Globus pallidus (tissue), 1 donor: ENCODE measurements at places on chromosomes 4 and X.

DNA sequence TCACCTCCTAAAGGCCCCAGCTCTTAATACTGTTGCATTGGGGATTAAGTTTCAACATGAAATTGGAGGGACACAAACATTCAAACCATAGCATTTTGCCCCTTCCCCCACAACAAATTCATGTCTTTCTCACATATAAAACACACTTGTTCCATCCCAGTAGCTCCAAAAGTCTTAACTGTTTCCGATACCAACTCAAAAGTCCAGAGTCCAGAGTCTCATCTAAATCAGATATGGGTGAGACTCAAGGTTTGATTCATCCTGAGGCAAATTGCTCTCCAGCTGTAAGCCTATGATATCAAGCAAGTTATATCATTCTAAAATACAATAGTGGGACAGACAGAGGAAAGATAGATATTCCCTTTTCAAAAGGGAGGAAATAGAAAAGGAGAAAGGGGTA is 8.7 kb downstream of the SLC9B1 start:
- no peak for DNase-seq

DNA sequence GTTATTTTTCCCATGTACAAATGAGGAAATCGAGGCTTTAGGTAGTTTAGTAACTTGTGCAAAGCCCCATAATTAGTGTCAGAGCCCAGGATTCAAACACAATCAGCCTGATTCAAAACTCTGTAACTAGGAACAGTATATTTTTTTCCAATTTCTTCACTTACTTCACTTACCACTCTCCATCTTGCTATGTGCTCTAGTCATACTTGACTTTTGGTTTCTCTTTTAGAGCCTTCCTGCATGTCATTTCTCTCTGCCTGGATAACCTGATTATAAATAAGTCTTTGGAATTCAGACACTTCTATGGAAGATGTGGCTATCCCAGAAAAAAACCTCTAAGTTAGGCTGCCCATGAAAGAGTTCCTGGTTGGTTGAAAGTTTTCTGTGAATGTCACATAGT is 22.2 kb downstream of the SATL1 start:
- no peak for DNase-seq

- no peak for DNase-seq
These were observed 847.6 kb upstream of the LCORL start for GRCh38 chr4:18869166-18869565.

- no peak for DNase-seq
These were observed 599.3 kb downstream of the SPRY1 start for GRCh38 chr4:123995936-123996335.

DNA sequence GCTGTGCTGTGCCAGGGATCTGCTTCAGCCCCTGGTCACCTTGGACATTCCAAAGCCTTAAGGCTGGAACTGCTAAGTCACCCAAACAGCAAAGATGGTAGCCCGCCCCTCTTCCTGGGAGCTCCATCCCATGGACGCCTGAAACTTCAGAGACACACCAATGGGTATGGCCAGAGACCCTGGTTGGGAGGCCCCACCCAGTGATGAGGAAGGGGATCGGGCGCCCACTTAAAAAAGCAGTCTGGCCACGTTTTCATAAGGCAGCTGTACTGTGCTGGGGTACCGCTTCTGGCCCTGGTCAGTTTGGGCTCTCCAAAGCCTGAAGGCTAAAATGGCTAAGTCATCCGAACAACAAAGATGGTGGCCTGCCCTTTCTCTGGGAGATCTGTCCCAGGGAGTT is 9.4 kb upstream of the TMSB15C start:
- DNase-seq, result no peak

DNA sequence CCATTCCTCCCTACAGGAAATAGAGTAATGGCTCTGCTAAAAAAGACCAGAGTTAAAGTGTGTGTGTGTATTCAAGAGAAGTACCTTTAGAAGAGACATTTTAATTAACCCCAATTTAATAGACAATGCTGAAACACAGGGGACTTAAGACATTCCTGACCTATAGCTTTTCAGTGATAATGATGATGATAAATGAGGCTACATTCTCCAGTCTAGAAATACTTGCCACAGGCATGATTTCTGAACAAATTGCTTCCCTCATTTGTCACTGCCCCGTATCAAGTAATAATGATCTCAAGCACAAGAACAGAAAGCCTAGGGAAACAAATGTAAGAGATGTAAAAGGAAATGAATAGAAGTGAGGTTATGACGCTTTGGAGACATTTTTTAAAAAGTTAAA is 117.1 kb downstream of the UNC5C start:
- no peak for DNase-seq

- DNase-seq, result no peak
These were observed 84.6 kb downstream of the RELL1 start for GRCh38 chr4:37601531-37601930.

DNA sequence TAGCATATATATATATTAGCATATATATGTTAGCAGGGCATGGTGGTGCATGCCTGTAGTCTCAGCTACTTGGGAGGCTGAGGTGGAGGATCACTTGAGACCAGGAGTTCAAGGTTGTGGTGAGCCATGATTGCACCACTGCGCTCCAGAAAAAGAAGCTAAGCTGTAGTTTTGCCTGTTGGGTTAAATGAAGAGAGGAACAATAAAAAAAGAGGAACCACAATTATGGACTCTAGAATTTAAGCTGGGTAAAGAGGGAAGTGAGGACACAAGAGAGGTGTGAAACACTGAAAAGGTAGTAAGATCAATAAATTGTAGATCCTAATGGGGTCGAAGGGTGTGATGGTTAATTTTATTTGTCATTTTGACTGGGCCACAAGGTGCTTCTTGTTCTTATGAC is 40.5 kb upstream of the HSD17B10 start:
- DNase-seq, result no peak

- no peak for DNase-seq
These were observed 205.0 kb downstream of the CAMK2D start for GRCh38 chr4:113556382-113557134.

DNA sequence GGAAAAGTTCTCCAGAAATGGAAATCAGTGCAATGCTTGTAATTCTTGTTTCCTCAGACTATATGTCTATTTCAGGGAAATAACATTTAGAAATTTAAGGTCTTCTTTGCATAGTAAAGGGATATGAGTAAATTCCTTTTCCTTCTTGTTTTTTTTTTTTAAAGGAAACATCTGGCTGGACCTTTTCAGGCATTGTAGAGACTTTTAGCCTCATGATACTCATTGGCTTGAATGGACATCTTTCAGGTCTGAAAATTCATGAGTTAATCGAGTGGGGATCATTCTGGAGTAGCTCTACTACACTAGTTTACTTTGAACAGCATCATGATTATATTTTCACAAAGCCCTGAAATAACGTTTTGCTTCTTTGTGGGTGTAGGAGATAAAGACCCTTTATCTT is 88.6 kb upstream of the CBLL2 start:
- DNase-seq, result no peak

GRCh38 chr4:87054900-87055299 is 120.1 kb downstream of the AFF1 start:
- no peak for DNase-seq

DNA sequence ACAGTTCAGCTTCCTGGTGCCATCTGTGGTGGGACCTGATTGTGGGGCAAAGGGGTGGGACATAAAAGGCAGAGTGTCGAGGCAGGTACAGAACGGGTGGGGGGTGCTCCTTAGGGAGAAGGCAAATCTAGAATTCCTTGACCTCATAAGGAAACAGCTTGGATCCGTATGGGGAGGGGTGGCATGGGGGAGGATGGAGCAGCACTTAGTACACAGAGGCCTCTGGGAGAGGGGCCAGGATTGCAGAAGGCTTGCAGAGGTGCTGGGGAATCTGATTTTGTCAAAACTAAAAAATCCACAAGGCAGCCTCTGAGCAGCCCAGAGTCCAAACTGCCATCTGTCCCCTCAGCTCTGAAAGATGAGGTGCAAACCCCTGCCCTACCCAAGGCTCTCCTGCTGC is 2.3 kb upstream of the EMD start:
- DNase-seq, result no peak

- DNase-seq, result no peak
These were observed 6.8 kb downstream of the PDS5A start for GRCh38 chr4:39970671-39971640.

DNA sequence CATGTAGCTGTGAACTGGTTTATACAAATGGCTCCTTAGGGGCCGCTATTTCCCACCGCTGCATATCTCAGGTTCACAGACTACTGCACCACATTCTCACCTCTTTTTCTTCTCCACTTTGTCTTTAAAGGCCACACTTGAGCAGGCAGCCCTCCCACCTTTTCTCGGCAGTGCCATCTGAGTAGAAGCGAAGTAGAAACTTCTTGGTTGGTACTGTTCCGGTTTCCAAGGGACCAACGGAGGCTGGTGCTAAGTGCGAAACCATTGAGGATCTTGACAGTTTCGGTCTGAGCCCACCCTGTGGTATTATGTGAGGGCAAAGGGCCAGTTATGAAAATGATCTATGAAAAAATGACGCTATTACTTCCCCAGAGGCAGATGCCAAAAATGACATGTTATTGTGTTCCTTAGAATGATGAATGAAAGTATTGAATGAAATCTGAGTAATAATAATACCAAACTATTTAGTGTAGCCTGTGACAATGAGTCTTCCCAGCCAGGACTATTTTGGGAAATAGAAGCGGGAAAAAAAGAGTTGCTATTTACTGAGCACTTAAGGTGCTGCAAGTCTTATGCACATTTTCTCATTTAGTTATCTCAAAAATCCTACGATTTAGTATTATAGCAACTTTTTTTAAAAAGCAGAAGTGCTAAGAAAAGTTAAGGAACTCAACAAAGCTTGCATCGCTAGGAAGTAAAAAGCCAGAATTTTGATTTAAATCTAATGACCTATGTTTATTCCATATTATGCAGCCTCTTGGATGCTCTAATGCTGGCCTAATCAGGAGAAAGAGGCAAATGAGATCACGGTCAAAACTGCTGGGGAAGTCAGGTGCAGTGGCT is 29.6 kb upstream of the CHRNA9 start:
- DNase-seq, result no peak

GRCh38 chr4:129327637-129328036 is 231.7 kb downstream of the C4orf33 start:
- no peak for DNase-seq

DNA sequence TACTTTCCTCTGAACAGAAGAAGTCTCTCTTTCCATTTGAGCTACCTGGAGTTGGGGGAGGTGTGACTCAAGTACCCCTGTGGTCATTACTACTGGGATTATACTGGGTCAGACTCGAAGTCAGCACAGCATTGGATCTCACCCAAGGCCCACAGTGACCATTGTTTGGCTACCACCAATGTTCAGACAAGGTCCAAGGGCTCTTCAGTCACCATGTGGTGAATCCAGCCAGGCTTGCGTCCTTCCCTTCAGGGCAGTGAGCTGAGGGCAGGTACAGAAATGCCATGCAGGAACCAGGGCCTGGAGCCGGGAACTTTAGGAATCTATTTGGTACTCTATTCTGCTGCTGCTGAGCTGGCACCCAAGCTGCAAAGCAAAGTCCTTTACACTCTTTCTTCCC is 5.5 kb upstream of the SLC4A4 start:
- DNase-seq, result no peak
